ENCODE measurements at places on chromosomes 12 and 14.

GRCh38 chr14:73476451-73476931, 14.2 kb upstream of the RIOX1 start:
- DNase-seq, result no peak

DNA sequence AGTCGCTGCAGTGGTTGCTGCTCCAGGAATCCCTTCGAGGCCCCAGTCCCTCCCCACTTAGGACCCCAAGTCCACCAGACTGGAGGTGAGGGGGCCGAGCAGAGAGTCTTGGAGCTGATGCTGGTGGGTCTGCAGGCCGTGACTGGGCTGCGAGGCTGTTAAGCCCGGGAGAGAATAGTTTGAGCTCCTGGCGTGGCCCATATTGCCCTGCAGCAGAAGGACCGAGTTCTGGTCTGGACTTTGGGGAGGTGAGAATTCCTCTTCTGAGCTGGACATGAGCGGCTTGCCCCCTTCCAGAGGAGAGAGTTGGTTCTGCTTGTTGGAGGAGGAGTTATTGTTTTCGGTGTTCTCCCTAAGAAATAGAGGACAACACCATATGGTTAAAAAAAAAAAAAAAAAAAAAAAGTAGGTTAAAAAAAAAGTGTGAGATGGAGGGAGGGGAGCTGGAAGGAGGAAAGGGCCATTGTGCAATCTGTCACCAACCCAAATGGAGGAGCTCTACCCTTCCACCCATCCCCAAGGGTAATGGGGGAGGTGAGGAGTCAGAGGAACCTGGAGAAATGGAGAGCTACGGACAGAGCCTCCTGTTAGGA, 3.0 kb downstream of the SIX1 start:
- no peak for DNase-seq

DNA sequence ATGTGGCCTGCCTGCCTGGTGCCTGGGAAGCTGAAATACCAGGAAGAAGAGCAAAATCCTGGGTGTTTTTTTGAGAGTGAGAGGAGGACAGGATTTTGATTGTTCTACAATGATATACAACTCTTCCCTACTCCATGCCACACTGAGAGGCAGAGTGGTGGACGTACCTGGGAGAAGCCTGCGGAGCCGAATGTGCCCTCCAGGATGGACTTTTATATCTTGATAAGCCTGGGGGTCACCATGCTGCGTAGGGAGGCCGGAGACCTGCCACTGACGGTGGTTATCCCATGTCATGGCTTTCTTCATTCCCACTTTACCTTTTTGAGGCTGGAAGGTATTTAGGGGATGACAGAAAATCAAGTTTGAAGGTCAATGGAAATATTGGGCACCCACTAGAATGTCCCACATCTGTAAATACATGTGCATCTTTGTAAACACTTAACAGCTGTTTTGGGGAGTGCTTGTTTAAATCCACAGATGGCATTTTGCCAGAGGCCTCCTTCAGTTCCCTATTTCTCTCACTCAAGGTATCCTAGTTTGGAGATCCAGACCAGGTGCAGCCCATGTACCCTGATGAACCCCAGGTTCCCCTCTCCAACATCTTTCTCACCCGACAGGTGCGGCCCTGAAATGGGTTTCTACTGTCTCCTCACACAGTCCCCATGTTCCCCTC, 1.1 kb upstream of the GLT1D1 start:
- no peak for DNase-seq

DNA sequence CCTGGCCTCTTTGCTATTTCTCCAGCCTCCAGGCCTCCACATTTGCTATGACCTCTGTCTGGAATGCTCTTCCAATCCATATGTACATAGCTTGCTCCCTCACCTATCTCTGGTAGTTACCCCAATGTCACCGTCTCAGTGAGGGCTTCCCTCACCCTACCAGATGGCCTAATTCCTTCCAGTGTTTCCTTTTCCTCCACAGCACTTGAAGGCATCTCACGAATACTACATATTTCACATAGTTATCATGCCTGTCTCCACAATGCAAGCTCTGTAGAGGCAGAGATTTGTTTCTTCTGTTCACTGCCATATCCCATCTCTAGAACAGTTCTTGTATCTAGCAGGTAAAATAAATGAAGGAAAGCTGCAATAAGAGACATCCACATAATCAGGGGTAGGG, 21.3 kb upstream of the HSP90B1 start:
- DNase-seq, result no peak

GRCh38 chr14:20986811-20987210, 3.0 kb upstream of the METTL17 start:
- DNase-seq, result no peak

DNA sequence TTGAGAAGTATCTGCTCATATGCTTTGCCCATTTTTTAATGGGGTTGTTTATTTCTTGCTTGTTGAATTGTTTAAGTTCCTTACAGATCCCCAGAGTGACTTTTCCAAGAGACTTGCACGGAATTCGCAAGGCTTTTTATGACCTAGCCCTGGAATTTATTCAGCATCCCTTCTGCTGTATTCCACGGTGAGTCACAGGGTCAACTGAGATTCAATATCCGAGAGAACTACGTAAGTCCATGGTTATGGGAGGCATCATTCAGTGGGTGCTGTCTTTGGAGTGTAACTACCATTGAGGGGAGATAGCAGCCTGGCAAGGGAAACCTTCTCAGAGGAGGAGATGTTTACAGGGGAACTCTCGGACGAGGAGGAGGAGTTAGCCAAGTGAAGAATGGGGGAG, 20.9 kb upstream of the GPRC5A start:
- DNase-seq, result no peak

DNA sequence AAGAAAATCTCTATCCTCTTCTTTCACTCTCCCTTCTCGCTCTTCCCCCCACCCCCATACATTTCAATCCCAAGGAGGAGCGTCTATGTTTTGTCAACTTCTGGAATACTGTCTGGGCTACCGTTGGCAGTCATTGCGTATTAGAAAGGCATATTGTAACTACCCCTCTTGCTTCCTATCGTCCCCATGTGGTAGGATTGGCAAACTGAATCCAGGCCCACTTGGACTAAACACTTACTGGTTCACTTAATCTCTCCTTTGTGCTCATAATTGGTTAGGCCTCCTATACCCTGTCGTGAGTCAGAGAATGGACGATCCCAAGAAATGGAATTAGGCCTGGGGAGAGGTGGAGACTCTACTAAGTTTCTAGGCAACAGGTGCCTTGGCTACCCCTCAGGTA, 68.8 kb upstream of the SLC8A3 start:
- DNase-seq, result no peak

DNA sequence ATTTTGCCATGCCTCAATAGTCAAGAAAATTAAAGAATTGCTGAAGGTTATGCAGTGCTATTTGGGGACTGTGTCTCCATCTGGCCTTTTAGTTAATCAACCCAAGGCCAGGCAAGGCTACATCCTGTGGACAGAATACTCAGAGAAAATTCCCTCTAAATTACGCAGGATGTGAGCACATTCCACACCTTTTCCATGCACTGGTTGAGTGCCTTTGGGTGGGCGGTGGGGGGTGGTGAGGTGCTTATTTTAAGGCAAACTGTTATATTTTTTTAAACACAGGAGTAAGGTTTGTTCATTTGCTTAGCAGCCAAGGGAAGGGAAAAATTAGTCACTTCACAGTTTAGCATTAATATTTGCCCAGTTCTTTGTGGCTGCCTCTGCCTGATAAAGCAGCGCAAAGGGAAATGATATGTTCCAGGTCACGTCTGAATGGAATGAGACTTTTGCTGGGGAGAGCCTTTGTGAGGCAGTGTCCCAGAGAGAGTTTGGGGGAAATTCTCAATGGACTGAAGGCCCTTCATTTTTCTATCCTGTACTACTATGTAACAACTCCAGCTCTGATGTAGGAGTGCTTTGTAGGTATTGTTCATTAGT, 17.2 kb upstream of the KCNA5 start:
- no peak for DNase-seq

GRCh38 chr12:102958073-102958829, 777 bp downstream of the ASCL1 start:
- DNase-seq, result no peak

DNA sequence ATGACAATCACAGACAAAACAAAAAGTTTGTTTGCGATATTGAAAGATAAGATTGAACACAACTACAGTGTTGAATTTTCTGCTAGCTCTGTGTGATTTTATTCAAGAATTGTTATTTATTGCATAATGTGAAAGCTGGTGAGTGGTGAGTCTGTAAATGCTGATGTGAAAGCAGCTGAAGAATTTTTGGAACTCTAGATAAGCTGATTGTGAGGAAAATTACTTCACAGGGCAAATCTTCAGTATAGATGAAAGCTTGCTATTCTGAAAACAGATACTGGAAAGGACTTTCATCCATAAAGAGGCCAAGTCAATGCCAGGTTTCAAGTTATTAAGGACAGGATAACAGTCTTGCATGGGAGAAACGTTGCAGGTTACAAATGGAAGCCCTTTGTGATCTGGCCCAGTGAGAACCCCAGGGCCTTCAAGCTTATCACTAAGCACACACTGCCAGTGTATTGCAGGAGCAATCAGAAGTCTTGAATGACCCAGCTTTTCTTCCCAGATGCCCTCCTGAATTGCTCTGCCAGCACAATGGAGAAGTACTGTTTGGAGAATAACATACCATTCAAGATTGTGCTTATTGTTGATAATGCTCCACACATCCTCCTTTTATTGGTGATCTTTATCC, 153.7 kb downstream of the PCNX1 start:
- no peak for DNase-seq

DNA sequence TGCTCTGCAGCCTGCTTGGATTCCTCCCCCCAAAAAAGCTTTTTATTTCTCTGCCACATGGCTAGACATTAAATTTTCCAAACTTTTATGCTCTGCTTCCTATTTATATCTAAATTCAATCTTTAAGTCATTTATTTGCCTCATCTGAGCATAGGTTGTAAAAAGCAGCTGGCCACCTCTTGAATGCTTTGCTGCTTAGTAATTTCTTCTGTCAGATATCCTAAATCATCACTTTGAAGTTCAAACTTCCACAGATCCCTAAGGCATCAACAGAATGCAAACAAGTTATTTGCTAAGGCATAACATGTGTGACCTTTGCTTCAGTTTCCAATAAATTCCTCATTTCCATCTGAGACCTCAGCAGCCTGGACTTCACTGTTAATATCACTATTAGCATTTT, 209.6 kb downstream of the FSCB start:
- DNase-seq, result no peak

DNA sequence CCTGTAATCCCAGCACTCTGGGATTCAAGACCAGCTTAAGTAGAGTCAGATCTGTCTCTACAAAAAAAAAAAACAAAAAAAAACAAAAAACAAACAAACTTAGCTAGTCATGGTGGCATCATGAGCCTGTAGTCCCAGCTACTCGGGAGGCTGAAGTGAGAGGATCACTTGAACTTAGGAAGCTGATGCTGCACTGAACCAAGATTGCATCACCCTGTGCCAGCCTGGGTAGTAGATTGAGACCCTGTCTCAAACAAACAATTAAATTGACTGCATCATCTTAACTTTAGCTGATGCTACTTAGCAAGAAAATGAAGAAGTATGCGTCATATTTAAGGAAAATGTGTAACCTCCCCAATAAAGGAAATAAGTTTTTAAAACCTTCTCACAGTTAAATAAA, 136.6 kb upstream of the ATXN7L3B start:
- no peak for DNase-seq

DNA sequence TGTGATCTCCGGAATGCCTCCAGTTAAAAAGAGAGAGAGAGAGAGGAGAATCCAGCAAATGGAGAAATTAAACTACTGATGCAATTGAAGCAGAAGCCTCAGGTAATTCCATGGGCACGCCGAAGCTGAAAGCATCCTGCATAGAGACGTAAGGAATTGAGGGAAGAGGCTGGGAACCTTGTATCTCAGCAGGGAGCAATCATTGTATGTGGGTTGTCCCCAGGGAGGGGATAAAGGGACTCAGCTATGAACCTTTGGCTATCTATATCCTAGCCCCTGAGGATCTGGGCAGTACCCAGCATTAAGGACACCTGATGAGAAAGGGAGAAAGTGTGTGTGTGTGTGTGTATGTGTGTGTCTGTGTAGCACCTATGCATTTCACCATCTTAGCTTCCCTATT, 95.8 kb upstream of the ATXN7L3B start:
- no peak for DNase-seq

DNA sequence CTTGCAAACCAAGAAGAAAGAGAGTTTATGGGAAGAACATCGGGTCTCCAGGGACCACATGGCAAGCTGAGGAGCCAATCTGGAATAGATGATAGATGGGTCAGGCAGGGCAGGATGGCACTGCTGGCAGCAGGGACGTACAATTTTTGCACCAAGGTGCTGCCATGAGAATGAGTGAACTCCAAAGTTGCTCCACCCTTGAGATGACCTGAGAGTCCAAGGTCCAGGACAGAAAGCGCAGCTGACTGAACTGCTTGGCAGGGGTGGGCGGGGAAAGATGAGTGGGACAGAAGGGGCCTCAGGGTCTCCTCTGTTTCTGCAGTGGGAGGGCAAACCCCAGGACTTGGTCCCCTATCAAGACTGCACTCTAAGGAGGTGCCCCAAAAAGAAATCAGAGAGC, 136.7 kb upstream of the GSC start:
- DNase-seq, result no peak

GRCh38 chr12:63846238-63846967, 1.9 kb downstream of the SRGAP1 start:
- no peak for DNase-seq

DNA sequence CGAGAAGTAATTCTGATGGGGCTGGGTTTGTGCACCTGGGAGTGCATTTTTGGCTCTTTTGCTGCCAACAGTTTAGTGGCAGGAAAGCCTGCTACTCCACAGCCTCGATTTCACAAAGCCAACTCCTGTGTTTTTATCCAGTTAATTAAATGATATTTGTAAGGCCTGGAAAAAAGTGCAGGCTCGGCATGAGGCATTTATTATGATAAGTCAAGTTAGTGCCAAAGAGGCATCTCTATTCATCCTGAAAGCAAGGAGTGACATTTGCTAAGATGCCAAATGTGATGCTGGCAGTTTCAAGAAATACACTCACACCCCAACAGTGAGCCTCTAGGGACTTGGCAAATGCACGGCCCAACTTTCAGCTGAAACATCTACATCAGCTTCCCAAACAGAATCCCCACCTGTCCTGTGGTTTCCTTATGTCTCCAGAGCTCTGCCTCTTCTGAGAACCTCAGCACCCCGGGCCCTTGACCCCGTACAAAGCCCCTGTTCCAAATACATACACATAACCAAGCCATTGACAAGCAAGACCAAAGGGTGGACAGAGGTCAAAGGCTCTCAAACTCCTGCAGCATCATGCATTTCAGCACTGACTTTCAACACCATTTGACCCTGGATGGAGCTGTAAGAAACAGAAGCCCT, 955.1 kb upstream of the TMEM132C start:
- no peak for DNase-seq

GRCh38 chr12:88309546-88309945, 167.4 kb downstream of the TMTC3 start:
- DNase-seq, result no peak

DNA sequence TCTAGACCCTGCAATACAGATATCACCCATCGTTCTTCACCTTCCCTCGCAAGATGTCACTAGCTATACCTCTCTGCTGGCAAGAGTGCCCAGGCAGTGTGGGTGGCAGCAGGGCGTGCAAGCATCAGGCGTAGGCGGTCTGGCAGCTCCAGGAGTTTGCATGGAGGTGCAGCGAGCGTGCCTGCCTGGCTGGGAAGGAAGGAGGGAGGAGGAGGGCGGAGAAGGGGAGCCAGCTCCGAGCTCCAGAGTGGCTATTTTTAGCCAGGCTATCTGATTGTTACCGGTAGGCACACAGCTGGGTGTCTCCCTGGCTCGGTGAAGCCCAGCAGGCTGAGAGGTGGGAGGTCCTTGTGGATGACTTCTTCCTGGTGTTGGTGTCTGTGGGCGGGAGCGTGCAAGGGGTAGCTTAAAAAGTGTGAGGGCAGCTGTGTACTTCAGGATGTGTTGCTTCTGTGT, 6.2 kb downstream of the FOXJ2 start:
- no peak for DNase-seq

- DNase-seq, result peak; percentile 84
Measured at GRCh38 chr12:4272424-4273272, 914 bp upstream of the CCND2 start.

All from stimulated activated CD8-positive, alpha-beta memory T cell treated with anti-CD3 and anti-CD28 coated beads, Interleukin-7, amount 100 ng/mL, for 4 hours (primary cell).